ENCODE measurements at places on chromosomes 2 and 18.

DNA sequence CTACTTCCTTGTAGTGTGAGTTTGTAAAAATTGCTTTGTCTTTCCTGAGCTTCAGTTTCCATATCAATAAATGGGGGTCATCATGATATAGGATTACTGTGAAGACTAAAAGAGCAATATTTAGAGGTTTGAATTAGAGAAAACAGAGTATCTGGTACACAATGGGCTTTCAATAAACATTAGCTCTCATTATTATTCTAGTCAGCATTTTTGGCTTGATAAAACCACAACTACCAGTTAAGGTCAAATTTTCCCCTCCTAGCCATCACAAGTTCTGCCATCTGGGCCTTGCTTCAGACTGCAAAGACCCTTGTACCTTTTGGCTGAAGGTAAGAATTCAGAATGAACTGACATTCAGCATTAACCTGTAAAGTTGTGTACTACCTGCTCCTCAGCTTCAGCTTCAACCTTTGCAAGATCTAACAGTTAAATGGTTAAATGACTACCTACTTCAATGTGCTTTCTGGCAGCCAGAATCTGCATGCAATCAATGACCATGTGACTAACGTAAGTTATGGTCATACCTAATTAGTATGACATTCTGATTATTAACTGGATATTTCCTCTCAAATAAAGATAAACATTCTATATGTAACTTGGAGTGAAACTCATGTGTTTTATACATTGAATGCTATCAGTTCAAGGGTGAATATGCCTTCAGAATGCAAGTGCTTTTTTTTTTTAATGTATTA is 52.7 kb upstream of the FRZB start:
- no peak for DNase-seq

- no peak for DNase-seq
Measured at GRCh38 chr18:42281124-42281523, 326.1 kb downstream of the PIK3C3 start.

GRCh38 chr2:229003256-229003655 is 267.8 kb downstream of the PID1 start:
- DNase-seq: no peak

DNA sequence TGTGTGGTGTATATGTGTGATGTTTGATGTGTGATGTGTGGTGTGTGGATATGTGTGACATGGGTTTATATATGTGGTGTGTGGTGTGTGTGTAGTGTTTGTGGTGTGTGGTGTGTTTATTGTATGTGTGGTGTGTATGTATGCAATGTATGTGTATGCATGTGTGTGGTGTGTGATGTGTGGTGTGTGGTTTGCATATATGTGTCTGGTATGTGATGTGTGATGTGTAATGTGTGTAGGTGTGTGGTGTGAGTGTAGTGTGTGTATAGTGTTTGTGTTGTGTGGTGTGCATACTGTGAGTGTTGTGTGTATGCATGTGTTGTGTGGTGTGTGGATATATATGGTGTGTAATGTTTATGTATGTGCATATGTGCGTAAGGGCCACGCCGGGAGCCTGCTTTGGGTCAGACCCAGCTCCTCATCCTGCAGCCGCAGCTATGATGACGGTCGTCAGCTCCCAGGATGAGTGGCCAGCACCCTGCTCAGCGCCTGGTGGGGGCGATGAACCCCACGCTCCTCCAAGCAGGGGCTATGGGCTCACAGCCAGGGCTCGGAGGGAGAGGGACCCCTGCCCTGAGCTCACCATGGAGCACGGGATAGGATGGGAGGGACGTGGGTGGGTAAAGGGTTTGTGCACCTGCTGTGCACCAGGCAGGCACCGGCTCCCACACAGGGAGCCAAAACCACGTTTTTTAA is 331.3 kb downstream of the EIPR1 start:
- no peak for DNase-seq

- no peak for DNase-seq
Measured at GRCh38 chr2:12718711-12719399, 2.1 kb downstream of the TRIB2 start.

GRCh38 chr2:25233916-25234605 is 65.7 kb upstream of the POMC start:
- DNase-seq: no peak

GRCh38 chr2:54708584-54709335 is 14.7 kb upstream of the EML6 start:
- no peak for DNase-seq

DNA sequence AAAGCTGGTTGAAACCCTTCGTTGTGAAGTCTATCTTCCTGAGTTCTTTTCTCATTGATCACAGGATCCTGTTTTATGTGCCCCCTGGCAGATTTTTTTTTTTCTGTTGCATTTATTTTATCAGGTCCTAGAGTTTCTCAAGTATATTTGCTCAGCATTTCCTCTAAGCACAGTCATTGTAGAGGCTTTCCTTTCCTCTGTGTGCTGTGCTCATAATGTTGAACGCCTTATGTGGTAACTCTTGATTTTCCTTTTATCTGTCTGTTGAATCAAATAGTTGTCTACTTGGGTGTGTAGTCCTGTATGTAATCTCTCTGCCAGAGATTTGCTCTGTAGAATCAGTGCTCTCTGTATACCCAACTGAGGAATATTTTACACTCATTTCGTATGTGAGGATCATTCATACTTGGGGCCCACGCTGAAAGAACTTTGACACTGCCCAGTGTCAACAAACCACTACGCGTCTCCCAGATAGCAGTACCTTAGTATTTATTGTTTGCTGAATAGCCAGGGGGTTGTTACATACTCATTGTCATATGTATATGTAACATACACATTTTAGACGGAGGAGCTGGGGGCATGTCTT is 118.2 kb downstream of the CTNNA2 start:
- no peak for DNase-seq

GRCh38 chr2:232299927-232300674 is 78.5 kb upstream of the ALPP start:
- DNase-seq: no peak

Measured in GM12864 (cell line).